ENCODE measurements at places on chromosomes 4 and X.

GRCh38 chr4:139844057-139844456 lies 178.4 kb downstream of the MGST2 start:
- no peak for DNase-seq
- H3K4me1 ChIP-seq = no peaks in the 10 kb centered on the region
- H3K4me3 ChIP-seq = no peak overlapping the region
- no peaks in the 10 kb centered on the region for H3K27me3 ChIP-seq

DNA sequence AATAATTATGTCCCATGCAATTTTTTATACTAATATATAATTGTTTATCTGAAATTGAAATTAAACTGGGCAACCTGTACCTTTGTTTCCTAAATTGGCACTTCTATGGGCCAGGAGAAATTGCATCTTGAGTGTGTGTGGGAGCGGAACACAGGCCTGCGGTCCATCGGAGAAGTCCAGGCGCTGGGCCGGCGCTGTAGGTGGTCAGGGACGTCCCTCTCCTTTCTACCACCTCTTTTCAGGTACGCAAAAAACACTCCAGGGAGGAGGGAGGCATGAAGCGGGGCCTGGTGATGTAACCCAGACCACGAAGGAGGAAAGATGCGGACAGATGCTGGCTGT lies 717 bp downstream of the MGAT4D start:
- peaks cover 7% of the 10 kb centered on the region for H3K4me1 ChIP-seq
- DNase-seq = no peak
- peak overlapping the region; percentile 67 for H3K4me3 ChIP-seq
- H3K27me3 ChIP-seq = peaks cover 58% of the 10 kb centered on the region
- no peak overlapping the region for H3K27ac ChIP-seq

DNA sequence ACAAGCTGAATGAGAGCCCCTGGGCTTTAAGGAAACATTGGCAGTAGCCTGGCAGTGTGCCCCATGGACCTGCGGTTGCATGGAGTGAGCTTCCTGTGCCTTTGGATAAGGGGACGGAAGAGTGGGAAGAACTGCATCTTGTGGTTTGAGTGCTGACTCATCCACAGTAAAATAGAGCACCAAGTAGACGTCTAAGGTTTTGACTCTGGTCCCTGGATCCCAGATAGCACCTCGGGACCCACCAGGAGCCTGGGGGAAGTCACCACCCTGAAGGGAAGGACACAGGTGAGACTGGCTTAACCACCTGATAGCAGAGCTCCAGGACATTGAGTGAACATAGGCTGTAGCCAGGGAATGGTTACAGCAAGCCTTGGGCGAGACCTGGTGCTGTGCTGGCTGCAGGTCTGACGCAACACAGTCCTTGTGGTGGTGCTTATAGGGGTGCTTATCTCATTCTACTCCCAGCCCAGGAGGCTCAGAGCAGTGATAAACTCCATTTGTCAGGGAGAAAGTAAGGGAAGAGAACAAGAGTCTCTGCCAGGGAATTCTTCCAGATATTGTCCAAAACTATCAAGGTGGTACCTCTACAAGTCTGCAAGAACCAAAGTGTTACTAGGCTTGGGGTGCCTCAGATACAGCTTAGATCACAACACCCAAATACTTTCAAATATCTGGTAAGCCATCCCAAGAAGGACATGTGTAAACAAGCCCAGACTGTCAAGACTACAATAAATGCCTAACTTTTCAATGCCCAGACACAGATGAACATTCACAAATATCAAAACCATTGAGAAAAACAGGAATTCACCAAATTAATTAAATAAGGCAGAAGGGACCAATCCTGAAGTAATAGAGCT lies 123.6 kb upstream of the TET2 start:
- H3K27ac ChIP-seq = no peak overlapping the region
- H3K36me3 ChIP-seq = no peaks in the 10 kb centered on the region
- peaks cover 10% of the 10 kb centered on the region for H3K27me3 ChIP-seq
- no peak for DNase-seq
- H3K4me1 ChIP-seq = no peaks in the 10 kb centered on the region

DNA sequence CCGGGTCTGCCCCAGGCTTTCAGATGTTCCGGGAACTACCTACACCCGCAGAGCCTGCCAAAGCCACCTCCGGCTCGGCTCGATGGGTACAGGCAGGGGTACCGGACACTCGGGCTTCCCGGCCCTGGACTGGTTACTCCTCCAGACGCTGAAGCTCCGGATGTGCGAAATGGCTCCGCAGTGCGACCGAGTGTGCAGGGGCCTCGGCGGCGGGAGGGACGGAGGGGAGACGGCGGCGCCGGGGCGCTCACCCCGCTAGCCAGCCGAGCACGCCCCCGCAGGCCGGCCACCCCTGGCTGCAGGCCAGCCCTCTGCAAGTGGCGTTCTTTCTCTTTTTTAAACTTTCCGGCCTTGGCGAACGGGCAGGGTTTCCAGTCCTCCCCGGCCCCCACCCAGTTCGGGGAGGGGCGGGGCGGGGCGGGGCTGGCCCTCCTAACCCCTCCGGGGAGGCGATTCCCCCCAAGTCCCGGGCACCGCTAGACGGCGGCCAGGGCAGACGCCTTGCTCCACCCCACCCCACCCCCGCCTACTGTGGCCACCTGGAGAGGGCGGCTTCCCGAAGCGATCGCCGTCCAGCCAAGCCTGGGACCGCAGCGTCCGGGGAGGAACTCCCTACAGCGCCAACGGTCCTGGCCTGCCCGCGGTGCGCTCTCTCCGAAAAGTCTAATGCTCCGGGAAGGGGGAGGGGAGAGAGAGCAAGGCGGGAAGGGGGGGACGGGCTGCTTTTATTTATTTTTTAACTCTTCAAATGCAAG lies 7.5 kb downstream of the BCOR start:
- H3K4me1 ChIP-seq = peaks cover 77% of the 10 kb centered on the region
- no peak overlapping the region for H3K27ac ChIP-seq
- H3K36me3 ChIP-seq = peaks cover 4% of the 10 kb centered on the region
- H3K4me3 ChIP-seq = peak overlapping the region; percentile 77

- no peaks in the 10 kb centered on the region for H3K27me3 ChIP-seq
- no peak overlapping the region for H3K27ac ChIP-seq
- no peaks in the 10 kb centered on the region for H3K36me3 ChIP-seq
- H3K4me3 ChIP-seq = no peak overlapping the region
- DNase-seq = no peak
- no peaks in the 10 kb centered on the region for H3K4me1 ChIP-seq
These were observed 218.5 kb downstream of the PRR32 start for GRCh38 chrX:127038065-127038464.

GRCh38 chr4:146110871-146111485 lies 64.5 kb upstream of the LSM6 start:
- no peak overlapping the region for H3K4me3 ChIP-seq
- peaks cover 19% of the 10 kb centered on the region for H3K27me3 ChIP-seq
- H3K4me1 ChIP-seq = peaks cover 39% of the 10 kb centered on the region
- H3K27ac ChIP-seq = no peak overlapping the region

GRCh38 chrX:119685225-119686066 lies 7.5 kb downstream of the SEPTIN6 start:
- no peaks in the 10 kb centered on the region for H3K27me3 ChIP-seq
- peak overlapping the region; percentile 99 for H3K27ac ChIP-seq

DNA sequence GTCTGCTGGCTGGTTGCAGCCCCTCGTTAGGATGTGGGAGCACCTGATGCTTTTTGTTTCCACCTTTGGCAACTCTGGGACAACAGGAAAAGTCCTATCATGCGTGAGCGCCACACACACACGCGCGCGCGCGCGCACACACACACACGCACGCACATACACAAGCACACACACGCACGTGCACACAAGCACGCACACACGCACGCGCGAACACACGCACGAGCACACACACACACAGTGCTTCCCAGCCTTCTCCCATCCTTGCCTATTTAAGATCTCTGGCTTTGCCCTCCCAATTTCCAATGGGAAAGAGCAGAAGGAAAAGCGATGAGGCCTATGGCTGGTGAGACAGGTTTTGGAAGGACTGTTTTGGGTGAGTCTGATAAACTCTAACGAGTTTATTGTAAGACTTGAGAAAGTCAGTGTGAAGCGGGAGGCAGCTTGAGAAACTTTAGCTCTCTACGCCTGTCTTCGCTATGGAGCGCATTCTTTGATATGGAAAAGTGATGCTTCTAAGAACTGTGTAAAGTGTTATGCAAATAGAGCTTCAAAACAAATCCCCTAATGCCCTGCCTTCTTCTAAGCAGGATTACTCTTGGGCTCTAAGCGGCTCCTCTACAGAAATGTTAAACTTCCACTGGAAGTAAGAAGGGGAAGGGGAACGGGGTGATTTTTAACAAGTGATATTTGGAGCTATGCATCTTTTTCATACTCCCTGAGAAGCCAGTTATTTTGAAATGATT lies 11.8 kb downstream of the SUPT20HL1 start:
- DNase-seq = no peak
- H3K4me1 ChIP-seq = peaks cover 7% of the 10 kb centered on the region
- H3K36me3 ChIP-seq = no peaks in the 10 kb centered on the region
- H3K27ac ChIP-seq = no peak overlapping the region
- peak overlapping the region; percentile 75 for H3K4me3 ChIP-seq
- peaks cover 34% of the 10 kb centered on the region for H3K27me3 ChIP-seq

- H3K4me3 ChIP-seq = no peak overlapping the region
- no peaks in the 10 kb centered on the region for H3K27me3 ChIP-seq
- H3K36me3 ChIP-seq = peaks cover 37% of the 10 kb centered on the region
- no peak overlapping the region for H3K27ac ChIP-seq
- no peaks in the 10 kb centered on the region for H3K4me1 ChIP-seq
These were observed 32.5 kb upstream of the ZNF185 start for GRCh38 chrX:152865232-152865920.

DNA sequence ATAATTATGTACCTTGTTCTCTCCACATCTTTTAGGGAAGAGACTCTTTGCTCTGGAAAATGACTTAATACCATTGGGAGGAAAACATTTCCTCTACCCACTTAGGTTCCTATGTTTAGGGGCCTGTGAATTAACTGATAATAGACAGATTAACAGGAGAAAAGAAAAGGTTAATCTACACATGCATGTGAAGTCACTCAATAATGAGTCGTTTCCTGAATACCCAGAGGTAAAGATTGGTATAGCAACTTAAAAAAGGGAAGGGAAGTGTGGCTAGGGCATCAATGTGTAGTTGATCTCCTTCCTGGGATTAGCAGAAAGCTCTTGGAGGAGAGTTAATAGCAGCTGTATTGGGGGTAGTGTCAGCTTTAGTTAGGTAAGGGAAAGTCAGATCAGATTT lies 419.5 kb upstream of the ATOH1 start:
- no peak overlapping the region for H3K4me3 ChIP-seq
- H3K27me3 ChIP-seq = no peaks in the 10 kb centered on the region
- H3K36me3 ChIP-seq = no peaks in the 10 kb centered on the region
- no peak for DNase-seq
- no peaks in the 10 kb centered on the region for H3K4me1 ChIP-seq
- no peak overlapping the region for H3K27ac ChIP-seq

DNA sequence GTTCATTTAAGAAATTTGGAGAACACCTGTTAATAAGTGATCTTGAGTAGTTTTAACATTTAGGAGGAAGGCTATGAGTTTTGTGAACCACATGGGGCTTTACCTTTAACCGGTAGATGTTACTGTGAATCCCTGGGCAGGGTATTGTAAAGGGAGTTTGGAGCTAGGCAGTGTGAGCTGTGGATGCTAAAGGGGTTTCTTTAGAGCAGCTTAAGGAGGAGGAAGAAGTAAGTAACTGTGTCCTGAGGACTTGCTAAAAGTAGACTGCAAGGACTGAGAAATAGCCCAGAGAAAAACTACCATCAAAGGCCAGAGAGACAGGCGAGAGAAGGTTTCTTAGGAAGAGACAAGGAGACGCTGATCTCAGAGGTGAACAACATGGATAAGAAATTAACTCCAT lies 5.6 kb downstream of the RHOH start:
- no peak for DNase-seq
- H3K4me3 ChIP-seq = peak overlapping the region; percentile 70
- H3K4me1 ChIP-seq = peaks cover 49% of the 10 kb centered on the region
- H3K27me3 ChIP-seq = no peaks in the 10 kb centered on the region
- H3K36me3 ChIP-seq = peaks cover 26% of the 10 kb centered on the region

- no peaks in the 10 kb centered on the region for H3K27me3 ChIP-seq
- no peak for DNase-seq
- H3K27ac ChIP-seq = no peak overlapping the region
- H3K36me3 ChIP-seq = peaks cover 10% of the 10 kb centered on the region
- H3K4me1 ChIP-seq = peaks cover 38% of the 10 kb centered on the region
- H3K4me3 ChIP-seq = no peak overlapping the region
These were observed 9.5 kb downstream of the OGT start for GRCh38 chrX:71542411-71542810.

GRCh38 chrX:102723456-102723855 lies 2.9 kb downstream of the GPRASP3 start:
- H3K27me3 ChIP-seq = no peaks in the 10 kb centered on the region
- no peak overlapping the region for H3K27ac ChIP-seq
- DNase-seq = no peak
- peaks cover 8% of the 10 kb centered on the region for H3K4me1 ChIP-seq
- H3K4me3 ChIP-seq = no peak overlapping the region
- no peaks in the 10 kb centered on the region for H3K36me3 ChIP-seq

DNA sequence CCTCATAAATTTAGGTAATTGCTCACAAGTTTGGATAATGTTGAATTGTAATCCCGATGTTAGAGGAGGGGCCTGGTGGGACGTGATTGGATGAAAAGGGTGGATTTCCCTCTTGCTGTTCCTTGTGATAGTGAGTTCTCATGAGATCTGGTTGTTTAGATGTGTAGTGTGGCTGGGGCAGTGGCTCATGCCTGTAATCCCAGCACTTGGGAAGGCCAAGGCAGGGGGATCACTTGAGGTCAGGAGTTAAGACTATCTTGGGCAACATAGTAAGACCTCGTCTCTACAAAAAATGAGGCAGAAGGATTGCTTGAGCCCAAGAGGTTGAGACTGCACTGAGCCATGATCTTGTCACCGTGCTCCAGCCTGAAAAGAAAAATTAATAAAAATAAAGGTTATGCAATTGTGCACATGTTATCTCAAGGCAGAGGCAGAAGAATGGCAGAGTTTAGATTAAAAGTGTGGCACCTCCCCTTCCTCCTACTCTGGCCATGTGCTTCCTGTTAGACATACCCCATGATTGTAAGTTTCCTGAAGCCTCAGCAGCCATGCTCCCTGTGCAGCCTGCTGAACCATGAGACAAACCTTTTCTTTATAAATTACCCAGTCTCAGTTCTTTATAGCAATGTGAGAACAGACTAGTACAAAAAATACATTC lies 36.5 kb downstream of the ERVMER34-1 start:
- peak overlapping the region; percentile 93 for H3K4me3 ChIP-seq
- peaks cover 58% of the 10 kb centered on the region for H3K36me3 ChIP-seq
- no peaks in the 10 kb centered on the region for H3K27me3 ChIP-seq
- no peak for DNase-seq

- no peak for DNase-seq
- no peaks in the 10 kb centered on the region for H3K36me3 ChIP-seq
- H3K4me1 ChIP-seq = no peaks in the 10 kb centered on the region
- no peaks in the 10 kb centered on the region for H3K27me3 ChIP-seq
- H3K27ac ChIP-seq = no peak overlapping the region
These were observed 431.2 kb downstream of the KCTD8 start for GRCh38 chr4:44017422-44017739.

DNA sequence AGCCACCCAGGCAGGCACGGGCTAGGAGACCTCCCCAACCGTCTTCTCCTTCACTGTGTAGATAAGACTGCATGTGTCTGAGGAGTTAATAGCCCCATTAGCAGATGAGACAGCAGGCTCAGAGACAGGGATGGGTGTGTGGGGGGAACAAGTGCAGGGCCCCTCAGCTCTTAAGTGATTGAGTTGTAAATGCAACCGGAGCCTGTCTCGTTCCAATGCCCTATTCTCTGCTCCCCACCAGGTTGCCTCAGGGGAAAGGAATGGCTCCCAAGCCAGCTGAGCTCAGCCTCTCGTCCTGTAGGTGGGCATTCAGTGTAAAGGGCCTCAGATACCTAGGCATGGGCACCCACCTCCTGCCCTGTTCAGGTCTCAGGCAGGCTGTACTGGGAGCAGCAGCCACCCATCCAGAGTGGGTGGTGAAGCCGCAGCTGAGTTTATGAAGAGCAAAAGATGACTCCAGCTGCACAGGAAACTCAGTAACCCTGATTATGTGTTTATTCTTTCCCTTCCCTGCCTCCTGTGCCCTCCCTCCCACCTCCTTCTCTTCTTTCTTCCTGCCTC lies 87.3 kb downstream of the PJA1 start:
- no peaks in the 10 kb centered on the region for H3K36me3 ChIP-seq
- H3K27ac ChIP-seq = no peak overlapping the region
- no peaks in the 10 kb centered on the region for H3K27me3 ChIP-seq
- no peaks in the 10 kb centered on the region for H3K4me1 ChIP-seq
